ENCODE measurements at places on chromosomes 4 and X. TPM values are rescaled to one million over a fixed set of nuclear protein-coding genes. Genes with fewer than 3 reads are reported as not detected.
A peak's percentile ranks its signal among the peaks of the same experiment; 100 is the strongest.

DNA sequence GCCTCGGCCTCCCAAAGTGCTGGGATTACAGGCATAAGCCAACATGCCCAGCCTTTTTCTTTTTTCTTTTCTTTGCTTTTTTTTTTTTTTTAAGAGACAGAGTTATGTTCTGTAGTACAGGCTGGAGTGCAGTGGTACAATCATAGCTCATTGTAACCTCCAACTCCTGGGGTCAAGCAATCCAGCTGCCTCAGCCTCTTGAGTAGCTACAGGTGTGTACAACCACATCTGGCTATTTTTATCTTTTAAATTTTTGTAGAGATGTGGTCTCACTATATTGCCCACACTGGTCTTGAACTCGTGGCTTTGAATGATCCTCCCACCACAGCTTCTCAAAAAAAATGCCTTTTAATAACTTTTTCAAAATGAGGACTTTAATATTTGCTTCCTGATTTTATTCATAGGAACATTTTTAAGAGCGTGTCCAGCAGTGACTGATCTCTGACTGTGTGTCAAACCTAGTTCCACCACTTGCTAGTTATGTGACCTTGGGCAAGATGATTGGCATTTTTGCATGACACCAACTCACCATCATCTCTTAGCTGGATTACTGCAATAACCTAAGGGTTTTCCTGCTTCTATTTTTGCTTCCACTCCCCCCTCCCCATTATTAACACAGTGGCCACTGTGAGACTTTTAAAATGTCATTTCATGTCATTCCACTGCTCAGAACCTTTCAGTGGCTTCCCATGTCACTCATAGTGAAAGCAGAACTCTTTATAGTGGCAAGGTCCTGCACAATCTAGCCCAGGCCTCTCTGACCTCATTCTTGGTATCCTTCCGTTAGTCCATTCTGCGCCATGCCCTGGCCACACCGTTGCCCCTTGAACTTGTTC is 4.5 kb upstream of the TNIP3 start:
- DNase-seq: no peak

UGT2B17 gene
- polyA plus RNA-seq: 0.75 TPM

GRCh38 chr4:72326692-72327632 is 242.1 kb downstream of the ADAMTS3 start:
- no peak for DNase-seq

- DNase-seq: no peak
Measured at GRCh38 chr4:38678078-38678477, 14.1 kb downstream of the KLF3 start.

DNA sequence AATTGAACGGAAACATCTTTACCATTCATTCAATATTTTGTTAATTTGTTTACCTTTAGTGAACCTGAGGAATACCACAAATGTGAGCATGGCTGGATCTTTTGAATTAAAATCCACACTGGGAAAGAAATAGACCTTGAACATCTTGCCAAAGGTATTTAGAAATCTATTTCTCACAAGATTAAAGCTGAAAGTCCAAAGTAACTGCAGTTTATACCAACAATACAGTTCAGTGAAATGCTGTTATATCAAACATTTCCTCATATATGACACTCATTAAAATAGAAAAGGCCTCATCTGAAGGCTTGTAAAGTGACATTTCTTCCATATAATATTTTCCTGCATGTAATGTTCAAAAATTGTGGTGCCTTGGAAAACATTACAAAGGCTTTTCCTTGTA is 166.5 kb upstream of the HAND2 start:
- DNase-seq: no peak

SSX2B gene
- not detected for polyA plus RNA-seq

BCOR gene
- 56.6 TPM for polyA plus RNA-seq

- peak; percentile 32 for DNase-seq
Measured at GRCh38 chr4:159497936-159498335, 395.1 kb downstream of the RAPGEF2 start.

DNA sequence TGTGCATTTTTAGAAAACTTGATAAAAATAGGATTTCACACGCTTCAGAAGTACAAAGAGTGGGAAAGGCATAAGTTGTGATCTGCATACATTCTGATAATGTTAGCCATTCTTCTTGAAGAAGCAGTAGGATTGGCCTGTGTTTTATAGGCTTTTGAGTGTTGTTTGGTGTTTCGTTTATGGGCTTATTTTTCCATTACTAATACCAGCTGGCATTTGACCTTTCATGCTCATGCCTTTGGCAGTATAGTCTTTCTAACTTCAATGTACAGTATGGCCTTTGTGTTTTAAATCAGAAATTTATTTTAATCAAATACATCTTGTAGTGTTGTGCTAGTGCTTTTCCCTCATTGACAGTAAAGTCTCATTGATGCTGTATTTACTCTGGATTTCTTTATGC is 51.5 kb upstream of the SLC4A4 start:
- no peak for DNase-seq

DNA sequence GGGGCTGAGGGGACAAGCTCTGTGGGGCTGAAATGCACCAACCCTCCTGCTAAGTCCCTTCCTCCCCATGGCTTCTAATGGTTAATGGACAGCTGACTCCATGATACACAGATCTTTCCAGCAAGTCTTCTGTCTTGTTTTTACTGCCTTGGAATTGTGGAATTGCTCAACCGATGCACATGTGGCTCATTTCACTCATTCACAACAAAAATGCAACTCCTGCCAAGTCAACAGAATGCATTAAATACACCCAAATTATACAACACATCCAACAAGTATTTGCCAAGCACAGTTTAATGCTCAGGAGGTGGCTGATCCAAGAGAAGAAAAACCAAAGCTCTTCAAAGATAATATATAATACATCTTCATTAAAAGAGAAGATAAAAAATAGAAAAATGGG is 61.9 kb upstream of the PAGE4 start:
- peak; percentile 67 for DNase-seq

DNA sequence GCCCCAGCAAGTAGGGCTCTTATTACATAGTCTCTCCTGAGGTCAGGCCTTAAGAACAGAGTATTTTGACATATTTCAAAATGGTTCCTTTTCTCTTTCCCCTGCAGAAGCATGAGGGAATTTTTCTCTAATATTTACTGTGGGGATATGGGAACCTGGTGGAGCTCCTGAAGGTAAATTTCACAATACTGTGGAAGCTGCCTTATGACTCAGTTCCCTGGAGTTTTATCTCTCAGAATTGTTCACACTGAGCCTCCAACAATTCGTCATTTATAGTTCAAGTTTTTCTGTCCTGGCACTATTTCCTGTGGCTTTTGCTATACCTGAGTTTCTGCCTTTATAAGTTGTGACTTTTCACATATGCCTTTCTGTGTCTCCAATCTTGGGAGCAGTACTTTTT is 607.2 kb upstream of the NDST4 start:
- no peak for DNase-seq

GRCh38 chr4:47639531-47639930 is 154.5 kb downstream of the ATP10D start:
- no peak for DNase-seq

DNA sequence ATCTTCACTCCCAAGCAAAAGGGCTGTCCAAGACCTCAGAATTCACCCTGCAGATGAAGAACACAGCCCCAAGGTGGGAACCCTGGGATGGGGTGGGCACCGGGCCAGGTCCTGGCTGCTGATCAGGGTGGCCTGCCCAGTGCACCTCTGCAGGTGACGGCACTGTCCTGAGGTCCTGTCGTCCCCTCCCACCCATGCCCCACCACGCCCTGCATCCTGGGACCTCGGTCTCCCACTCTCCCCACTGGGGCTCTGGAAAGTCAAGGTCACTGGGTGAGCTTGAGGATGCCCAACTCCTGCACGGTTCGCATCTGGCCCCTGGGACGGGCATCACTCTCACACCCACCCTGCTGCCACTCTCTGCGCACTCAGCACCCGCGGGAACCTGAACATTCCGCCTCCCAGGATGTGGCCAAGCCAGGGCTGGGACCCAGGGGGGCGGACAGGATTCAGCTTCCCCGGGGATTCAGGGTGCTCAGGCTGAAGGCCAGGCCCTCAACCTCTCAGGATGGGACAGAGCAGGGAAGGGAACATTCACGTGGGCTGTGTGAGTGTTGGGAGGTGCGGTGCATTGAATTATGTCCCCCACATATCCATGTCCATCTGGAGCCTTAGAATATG is 115.9 kb downstream of the CPZ start:
- no peak for DNase-seq

NALF2 gene
- polyA plus RNA-seq: 0.09 TPM

GRCh38 chr4:66246643-66247042 is 576.4 kb upstream of the EPHA5 start:
- DNase-seq: no peak

All from right lung (tissue), 10 donors.